ENCODE measurements at places on chromosomes 3 and 15.

DNA sequence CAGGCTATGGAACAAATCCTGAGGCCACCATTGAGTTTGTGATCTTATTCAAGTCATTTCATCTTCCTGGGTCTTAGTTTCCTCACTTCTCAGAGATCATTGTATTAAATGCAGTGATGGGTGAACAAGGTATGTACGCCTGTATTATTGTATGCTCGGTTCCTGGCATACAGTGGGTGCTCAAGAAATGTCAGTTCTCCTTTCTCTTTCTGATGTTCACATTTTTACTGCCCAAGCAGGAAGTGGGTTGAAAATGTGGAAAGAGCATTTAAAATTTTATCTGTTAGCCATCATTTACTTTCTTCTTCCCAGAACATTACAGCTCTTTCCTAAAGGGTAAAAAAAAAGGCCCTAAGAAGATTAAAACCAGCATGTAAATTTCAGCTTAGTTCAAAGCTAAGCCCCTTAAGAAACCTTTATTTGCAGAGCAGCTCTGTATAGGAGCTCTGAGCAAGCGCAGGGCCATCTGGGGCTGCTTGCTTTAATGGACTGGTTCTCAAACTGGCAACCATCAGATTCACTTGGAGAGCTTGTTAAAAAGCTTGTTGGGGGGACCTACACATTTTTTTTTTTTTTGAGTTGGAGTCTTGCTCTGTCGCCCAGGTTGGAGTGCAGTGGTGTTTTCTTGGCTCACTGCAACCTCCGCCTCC lies 179.4 kb downstream of the CHST2 start:
- no peak for DNase-seq

- no peak for DNase-seq
Observed at GRCh38 chr3:156575641-156576040, 20.7 kb upstream of the SSR3 start.

- DNase-seq: no peak
Observed at GRCh38 chr3:177437513-177438337, 240.4 kb upstream of the TBL1XR1 start.

DNA sequence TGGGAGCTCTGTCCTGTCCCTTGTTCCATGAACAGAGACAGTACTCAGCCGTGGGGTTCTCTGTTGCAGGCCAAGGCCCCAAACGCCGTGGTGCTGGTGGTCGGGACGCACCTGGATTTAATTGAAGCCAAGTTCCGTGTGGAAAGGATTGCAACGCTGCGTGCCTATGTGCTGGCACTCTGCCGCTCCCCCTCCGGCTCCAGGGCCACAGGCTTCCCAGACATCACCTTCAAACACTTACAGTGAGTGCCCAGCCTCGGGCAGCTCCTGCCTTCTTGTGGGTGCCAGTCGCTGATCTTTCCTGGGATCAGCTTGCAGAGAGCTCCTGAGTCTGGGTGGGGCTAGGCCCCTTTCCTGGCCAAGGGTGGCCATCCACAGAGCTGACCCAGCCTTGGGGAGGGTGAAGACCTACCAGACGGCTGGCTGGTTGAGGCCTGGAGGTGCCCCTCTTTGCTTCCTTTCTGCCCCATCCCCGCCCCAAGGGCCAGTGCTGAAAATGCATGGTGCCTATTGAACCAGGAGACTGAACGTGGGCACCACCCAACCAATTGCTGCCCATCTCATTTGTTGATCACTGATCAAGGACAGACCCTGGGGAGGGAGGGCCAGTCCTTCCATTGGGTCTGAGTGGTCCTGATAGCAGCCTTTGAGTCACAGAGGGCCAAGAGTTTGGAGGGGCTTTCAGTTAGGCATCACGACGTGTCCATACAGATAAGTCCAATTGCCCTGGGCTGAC lies 106.9 kb downstream of the LRRK1 start:
- DNase-seq: no peak

GRCh38 chr15:61983081-61983480 lies 77.2 kb downstream of the VPS13C start:
- no peak for DNase-seq

GRCh38 chr3:190092250-190092649 lies 28.4 kb downstream of the P3H2 start:
- DNase-seq: no peak

DNA sequence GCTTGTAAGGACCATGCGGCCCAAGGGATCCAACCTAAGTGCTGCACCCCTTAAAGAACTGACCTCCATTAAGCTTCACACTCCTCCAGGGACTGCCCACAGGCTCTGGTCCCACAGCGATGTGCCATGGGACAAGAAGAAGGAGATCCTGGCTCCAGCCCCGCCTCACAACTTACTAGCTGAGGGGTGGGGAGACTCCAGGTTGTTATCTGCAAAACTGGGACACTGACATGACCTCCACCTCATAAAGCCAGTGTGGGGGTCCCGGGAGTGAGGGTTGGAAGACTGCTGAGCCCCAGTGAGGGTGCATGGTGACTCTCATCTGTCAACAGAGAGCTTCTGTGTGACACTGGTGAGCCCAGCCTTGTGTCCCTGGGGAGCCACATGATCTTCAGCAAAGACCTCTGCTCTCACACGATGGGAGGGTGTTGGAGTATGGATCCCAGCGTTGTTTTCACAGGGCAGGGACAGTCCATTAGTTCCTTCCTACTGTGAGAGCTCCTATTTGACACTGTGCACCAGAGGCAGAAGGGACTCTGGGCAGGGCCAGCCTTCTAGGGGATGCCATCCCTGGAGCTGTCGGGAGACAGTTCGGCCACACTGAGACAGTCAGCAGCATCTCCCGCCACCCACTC lies 26.7 kb downstream of the EAF1 start:
- DNase-seq: no peak

DNA sequence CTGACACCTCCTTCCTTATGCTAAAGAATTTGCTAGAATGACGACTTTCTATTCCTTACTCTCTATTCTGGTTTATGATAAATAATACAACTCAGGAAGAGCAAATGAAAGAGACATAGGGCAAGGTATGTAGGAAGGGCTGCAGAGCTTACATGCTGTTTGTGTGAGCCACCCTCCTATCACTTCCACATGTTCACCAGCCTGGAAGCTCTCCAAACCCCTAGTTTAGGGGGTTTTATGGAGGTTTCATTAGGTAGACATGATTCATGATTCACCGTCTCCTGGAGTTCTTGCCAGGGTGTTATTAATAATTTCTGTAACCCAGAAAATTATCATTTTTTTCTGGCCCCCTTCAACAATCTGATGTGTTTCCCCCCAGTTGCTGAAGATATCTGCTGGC lies 172.1 kb upstream of the COL8A1 start:
- no peak for DNase-seq

- DNase-seq: no peak
Observed at GRCh38 chr3:42647821-42648459, 5.6 kb upstream of the ZBTB47 start.

- no peak for DNase-seq
Observed at GRCh38 chr3:37197810-37198371, 23.5 kb upstream of the LRRFIP2 start.
